ENCODE measurements at places on chromosomes 5 and 9.

DNA sequence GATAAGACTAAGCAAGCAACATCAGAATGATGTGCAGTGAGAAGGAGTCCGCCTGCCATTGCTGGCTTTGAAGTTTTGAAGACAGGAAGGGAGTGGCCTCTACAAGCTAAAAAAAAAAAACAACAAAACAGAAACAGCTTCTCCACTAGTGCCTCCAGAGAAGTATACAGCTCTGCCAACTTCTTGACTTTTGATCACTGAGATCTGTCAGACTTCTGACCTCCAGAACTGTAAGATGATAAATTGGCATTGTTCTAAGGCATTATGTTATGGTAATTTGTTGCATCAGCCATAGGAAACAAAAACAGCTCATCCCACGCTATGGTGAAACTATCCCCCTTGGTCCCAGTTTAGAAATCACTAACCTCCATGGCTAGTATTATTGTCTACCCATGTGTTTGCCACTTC is 131.0 kb upstream of the VCAN start:
- DNase-seq: no peak

DNA sequence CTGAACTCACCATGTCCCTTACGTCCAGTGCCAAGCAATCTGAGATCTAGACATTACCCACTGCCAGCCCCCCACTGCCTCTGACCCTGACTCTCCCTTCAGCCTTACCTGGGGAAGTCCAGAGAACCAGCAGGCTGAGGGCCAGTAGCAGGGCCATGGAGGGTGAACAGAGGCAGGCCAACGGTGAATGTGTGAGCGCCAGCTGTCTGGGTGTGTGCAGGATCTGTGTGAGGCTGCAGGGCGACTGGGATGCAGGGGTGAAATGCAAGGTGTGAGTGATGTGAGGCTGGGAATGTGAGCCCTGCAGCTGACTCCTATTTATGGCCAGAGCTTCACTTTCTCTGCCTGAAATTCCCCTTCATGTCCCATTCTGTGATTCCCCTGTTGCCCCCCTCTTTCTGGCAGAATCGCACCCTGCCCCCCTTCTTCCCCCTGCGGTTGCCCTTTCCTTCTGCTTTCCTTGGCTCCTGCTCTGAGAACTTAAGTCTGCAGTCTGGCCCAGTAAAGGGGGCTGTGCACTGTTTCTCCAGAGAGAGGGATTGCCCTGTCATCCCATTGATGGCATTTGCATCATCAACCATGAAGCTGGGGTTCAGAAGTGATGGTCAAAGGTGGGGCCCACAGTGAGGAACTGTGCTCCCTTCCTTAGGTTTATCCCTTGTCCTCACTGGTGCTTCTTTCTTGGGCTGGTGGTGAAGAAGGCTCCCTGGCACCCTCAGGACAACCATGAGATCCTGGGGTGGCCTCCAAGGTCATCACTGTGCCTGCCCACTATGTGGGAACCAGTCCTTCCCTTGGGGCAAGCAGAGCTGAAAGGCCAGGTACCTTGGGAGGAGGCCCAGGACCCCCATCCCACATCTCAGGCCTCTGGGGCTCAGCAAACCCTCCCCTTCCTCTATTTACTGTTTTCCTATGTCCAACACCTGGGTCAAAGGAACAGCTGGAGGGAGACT is at the start of gene CCL19:
Gene CCL19, minus strand, starts transcription at position 294 of the 953 bp plus-strand sequence. Its CDS starts 137 bp downstream, at position 157.
- no peak for DNase-seq

- no peak for DNase-seq
These were observed 740.7 kb downstream of the CETN3 start for GRCh38 chr5:89668821-89669220.

DNA sequence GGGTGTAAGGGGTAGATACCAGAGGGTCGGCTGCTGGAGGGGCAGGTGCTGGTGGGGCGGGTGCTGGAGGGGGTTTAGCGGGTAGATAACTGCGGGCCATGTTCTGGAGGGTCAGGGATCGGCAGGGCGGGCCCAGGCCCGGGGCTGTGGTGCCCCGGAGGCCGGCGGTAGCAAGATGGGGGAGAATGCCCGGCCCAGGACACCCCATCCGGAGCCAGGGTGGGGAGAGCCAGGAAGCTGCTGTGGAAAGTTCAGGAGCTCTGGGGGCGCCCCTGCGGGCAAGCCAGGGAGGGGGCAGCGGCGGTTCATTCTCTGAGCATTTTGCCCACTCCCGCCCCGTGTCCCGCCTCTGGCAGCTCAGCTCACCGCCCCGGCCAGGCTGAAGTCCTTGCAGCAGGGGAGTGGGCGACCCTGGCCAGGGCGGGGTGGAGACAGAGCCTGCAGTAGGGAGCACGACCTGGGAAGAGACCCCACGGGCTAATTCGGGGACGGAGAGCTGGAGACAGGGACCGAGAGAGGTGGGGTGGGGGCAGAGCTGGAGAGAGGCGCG is 538 bp downstream of the PRRT1B start:
- DNase-seq: no peak

DNA sequence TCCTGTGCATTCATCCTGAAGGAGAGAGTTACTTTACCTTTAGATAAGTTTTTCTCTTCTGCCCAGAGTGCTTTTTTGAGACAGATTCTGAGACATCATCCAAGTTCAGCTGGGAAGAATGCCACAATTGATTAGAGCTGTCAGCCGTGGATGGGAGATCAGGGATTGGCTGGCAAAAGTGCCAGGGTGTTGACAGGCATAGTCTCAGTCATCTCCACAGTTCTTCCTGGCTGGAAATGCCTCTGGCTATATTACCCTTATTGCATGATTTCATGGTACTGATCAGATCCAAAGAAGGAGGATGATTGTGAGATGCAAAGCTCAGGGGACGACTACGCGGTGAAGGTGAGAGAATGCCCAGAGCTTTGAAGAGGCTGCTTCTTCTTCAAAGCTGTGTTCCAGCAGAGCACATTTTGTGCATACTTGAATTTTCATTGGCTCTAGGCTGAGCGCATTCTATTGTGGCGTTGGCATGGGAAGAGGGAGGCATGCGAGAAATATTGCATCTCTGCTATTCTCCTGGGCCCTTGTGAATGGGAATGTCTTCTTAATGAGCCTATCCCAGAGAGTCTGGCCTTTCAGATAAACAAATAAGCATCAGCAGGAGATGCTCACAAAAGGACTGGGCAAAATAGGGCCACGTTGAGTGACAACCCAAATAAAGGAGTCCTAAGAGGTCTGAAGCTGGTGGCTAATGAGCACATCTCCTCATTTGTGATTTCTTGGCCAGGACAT is 82.1 kb downstream of the GRIA1 start:
- no peak for DNase-seq

- no peak for DNase-seq
These were observed 6.6 kb upstream of the BARHL1 start for GRCh38 chr9:132575811-132576210.

- DNase-seq: no peak
These were observed 1711.9 kb upstream of the CDH9 start for GRCh38 chr5:28750251-28750650.

DNA sequence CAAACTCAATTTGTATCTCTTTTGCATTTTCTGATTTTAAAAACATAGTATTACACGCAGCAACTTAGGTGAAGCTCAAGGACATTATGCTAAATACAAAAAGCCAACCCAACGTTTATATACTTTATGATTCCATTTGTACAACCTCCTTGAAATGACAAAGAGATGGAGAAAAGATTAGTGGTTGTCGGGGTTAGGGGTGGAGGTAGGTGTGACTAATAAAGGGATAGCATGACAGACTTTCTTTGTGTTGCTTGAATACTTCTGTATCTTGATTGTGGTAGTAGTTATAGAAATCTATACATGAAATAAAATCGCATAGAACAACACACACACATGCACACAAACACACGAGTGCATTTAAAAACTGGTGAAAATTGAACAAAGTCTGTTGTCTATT is 42.5 kb upstream of the EFNA5 start:
- DNase-seq: no peak

DNA sequence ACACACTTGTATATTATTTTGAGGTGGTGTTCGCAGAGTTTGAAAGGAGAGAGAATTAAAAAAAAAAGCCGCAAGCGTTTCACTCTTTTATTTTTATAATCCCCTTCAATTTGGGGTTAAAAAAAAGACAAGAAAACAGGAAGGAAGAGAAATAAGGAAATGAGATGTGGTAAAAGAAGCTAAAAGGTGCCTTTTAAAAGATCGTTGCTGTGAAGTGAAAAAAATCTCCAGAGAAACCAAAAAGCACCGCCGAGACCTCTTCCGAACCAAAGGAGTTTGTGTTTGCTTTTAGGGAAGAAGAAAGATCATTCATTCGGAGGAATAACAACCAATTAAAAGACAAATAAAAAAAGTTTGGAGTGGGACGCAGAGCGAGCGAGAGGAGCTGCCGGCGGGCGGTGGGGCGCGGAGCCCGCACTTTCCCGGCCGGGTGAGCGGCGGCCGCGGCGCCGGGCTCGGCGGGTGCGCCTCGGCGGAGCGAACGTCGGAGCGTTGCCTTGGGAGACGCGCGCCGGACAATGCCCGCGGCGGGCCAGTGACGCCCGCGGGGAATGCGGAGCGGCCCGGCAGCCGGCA is 355 bp downstream of the TLE4 start:
- DNase-seq: no peak

DNA sequence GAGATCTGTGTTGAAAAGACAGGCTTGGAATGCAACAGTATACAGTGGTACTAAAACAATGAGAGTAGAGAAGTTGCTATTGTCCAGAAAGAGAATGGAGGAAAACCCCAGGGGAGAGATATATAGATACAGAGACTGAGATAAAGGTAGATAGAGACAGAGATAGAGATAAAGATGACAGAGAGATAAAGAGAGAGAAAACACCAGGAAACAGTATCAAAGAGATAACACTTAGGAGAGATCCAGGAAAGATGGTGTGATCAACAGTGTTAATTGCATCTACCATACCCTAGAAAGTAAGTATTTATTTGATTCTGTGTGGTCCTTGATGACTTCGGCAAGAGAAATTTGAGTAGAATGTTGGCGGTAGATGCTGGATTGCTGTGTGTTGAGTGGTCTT is 461.8 kb upstream of the RIOK2 start:
- no peak for DNase-seq

DNA sequence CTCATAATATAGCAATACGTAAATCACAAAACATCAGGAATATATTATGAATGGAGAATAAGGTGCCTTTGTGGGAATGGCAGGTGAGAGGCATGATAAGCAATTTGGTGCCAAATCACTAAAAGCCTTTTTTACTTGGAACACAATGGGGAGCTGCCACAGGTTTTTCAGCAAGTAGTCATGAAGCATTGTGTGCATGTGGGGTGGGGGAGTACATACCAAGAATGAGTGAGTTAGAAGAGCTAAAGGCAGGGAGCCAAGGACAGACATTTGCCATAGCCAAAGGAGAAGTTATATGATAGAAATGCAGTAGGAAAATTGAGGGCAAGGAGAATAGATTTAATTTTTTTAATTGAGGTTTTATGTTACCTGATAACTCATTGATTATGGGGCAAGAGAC is 445.0 kb upstream of the SMC2 start:
- no peak for DNase-seq

DNA sequence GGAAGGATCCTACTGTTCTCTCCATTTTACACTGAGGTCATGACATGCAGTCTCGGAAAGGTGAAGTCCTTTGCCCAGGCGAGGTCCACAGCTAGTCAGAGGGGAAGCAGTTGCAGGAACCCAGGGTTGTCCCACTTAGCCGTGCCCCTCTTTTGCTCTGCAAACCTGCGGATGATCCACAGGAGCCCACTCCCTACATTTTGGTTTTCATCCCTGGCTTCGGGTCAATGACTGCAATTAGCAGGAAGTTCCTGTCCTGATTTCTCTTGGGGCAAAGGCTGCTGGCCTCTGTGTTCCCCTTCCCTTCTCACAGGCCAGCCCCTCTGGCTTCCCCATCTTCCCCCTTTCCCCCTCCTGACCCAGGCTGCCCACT is 1.3 kb downstream of the SLC2A8 start:
- DNase-seq: no peak

GRCh38 chr5:100758306-100758705 is 144.8 kb downstream of the ST8SIA4 start:
- DNase-seq: no peak

DNA sequence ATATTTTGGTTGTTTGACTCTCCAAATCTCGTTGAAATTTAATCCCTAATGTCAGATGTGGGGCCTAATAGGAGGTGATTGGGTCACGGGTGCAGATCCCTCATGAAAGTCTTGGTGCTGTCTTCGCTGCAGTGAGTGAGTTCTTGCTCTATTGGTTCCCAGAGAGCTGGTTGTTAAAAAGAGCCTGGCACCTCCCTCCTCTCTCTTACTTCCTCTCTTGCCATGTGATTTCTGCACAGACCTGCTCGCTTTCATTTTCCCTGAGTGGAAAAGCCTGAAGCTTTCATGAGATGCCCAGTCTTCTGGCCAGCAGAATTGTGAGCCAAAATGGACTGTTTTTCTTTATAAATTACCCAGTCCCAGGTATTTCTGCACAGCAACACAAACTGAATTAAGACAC is 221.6 kb downstream of the MAT2B start:
- DNase-seq: no peak

- no peak for DNase-seq
These were observed 66.8 kb upstream of the IL17B start for GRCh38 chr5:149445739-149446369.

GRCh38 chr5:141857226-141857625 is 21.0 kb downstream of the PCDH1 start:
- DNase-seq: no peak

- no peak for DNase-seq
These were observed 191.0 kb downstream of the RAB3C start for GRCh38 chr5:58773744-58774441.

- no peak for DNase-seq
These were observed 232.1 kb downstream of the SH3GL2 start for GRCh38 chr9:17810728-17811571.

- no peak for DNase-seq
These were observed 15.4 kb upstream of the SMIM15 start for GRCh38 chr5:61177716-61178115.

DNA sequence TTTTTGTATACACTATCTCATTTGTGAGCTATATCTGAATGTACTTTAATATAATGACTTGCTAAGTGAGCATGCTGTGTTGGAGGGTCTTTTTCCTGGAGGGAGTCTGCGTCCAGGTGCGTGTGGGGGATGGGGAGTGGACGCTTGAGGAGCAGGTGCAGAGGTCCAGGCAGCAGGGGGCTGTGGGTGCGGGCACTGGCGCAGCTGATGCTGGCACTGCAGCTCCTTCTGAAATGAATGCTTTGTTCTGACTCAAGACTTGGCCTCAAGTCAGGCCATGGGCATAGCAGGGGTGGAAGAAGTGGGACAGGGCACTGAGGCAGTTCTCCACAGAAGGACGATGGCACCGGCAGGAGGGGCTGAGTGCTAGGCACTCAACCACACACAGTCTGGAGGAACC is 165.7 kb upstream of the IRX1 start:
- DNase-seq: no peak

- no peak for DNase-seq
These were observed 20.1 kb upstream of the IFNB1 start for GRCh38 chr9:21097817-21098216.

DNA sequence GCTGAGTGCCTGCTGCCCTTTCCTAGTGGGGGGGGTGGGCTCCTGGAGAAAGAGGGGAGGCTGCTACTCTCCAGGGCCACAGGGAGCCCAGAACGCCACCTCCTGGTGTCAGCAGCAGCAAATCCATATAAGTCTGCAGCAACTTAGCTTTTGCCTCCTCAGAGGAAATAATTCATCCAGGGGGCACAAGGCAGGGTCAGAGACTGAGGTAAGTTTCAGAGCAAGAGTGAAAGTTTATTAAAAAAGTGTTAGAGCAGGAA is 4.0 kb upstream of the CLPTM1L start:
- DNase-seq: no peak
